ENCODE measurements at places on chromosomes 4 and X. TPM values are rescaled to one million over a fixed set of nuclear protein-coding genes. Genes with fewer than 3 reads are reported as not detected.
A peak's percentile ranks its signal among the peaks of the same experiment; 100 is the strongest.

The CCNB3 gene
- total RNA-seq, result 0.51 TPM

The STPG2 gene
- under 0.01 TPM for total RNA-seq

The PCSK1N gene
- total RNA-seq, result 0.17 TPM

DNA sequence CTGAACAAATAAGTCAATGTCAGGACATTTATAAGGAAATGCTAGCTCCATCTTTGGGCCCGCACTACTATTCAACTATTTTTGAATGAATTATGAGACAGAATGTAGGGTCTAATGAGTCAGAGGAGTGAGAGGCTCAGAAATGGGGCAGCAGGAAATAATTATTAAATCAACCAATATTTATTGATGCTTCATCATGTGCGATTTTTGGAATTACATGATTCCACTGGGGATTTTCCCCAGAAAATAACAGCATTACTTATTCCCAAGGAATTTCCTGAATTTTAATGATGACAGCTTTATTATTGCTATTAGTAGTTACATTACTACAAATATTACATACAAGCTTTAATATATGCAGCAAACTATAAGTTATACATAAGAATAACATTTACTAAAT is 49.3 kb upstream of the PHF8 start:
- no peak overlapping the region for H3K4me3 ChIP-seq
- no peaks in the 10 kb centered on the region for H3K36me3 ChIP-seq
- no peaks in the 10 kb centered on the region for H3K4me1 ChIP-seq
- no peak for DNase-seq
- no peaks in the 10 kb centered on the region for H3K27me3 ChIP-seq

DNA sequence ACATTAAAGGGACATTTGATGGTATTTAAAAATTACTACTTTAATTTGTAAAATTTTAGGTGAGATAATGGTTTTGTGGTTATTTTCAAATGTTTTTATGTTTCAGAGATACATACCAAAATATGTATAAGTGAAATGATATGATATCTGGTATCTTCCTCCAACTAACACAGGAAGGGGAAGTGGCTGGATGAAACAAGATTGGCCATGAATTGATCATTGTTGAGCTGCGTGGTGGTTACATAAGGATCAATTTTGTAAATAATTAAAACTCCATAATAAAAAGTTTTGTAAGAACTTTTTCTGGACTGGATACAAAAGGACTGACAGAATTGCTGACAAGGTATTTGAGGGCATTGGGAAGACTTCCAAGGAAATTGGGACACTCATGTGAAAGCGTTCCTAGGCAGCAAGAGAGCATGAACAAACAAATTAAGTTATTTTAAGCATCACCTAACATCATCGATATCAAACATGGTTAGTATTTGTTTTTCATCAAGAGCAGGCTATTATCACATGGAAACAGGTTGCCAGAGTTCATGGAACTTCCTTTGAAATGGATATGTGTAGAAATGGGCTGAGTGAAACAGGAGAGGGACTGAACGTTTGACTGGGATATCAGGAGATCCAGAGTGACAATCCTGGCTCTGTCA is 4.4 kb upstream of the PGM2 start:
- H3K27ac ChIP-seq, result no peak overlapping the region
- no peak overlapping the region for H3K4me3 ChIP-seq
- no peak for DNase-seq
- H3K27me3 ChIP-seq, result no peaks in the 10 kb centered on the region
- no peaks in the 10 kb centered on the region for H3K36me3 ChIP-seq
- no peaks in the 10 kb centered on the region for H3K4me1 ChIP-seq

GRCh38 chrX:34528081-34528480 is 129.0 kb downstream of the TMEM47 start:
- H3K4me1 ChIP-seq, result no peaks in the 10 kb centered on the region
- no peak overlapping the region for H3K27ac ChIP-seq
- no peaks in the 10 kb centered on the region for H3K36me3 ChIP-seq

GRCh38 chr4:45043911-45044310 is 317.6 kb upstream of the GNPDA2 start:
- no peaks in the 10 kb centered on the region for H3K27me3 ChIP-seq
- H3K27ac ChIP-seq, result no peak overlapping the region
- no peaks in the 10 kb centered on the region for H3K36me3 ChIP-seq
- H3K4me1 ChIP-seq, result no peaks in the 10 kb centered on the region

- DNase-seq, result no peak
- H3K27ac ChIP-seq, result no peak overlapping the region
- H3K27me3 ChIP-seq, result no peaks in the 10 kb centered on the region
- H3K4me3 ChIP-seq, result no peak overlapping the region
- H3K4me1 ChIP-seq, result no peaks in the 10 kb centered on the region
These were observed 3.2 kb upstream of the TLR10 start for GRCh38 chr4:38785901-38786402.

- no peak overlapping the region for H3K27ac ChIP-seq
- H3K36me3 ChIP-seq, result no peaks in the 10 kb centered on the region
- no peaks in the 10 kb centered on the region for H3K4me1 ChIP-seq
- no peak for DNase-seq
- no peak overlapping the region for H3K4me3 ChIP-seq
- no peaks in the 10 kb centered on the region for H3K27me3 ChIP-seq
These were observed 295.3 kb downstream of the PDGFC start for GRCh38 chr4:156676116-156676851.

GRCh38 chr4:1449833-1450741 is 43.8 kb upstream of the NKX1-1 start:
- no peaks in the 10 kb centered on the region for H3K36me3 ChIP-seq
- no peak for DNase-seq
- no peak overlapping the region for H3K27ac ChIP-seq
- no peaks in the 10 kb centered on the region for H3K27me3 ChIP-seq
- no peaks in the 10 kb centered on the region for H3K4me1 ChIP-seq

DNA sequence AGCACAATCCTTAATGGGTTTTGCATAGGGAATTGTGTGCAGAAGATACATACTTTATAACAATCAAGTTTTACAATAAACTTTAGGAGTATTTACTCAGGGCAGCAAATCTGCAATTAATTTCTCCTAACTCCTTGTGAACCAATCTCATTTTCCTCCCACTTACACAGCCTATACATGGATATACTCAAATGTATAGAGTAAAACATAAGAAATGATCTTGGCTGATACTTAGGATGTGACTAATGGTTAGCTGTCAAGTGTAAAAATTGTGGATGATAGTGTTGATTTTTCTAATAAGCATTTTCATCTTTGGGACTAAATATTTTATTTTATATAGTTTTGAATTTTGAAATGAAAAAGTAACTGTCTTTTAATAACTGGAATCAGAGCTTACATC is 759.6 kb downstream of the GRID2 start:
- H3K36me3 ChIP-seq, result no peaks in the 10 kb centered on the region
- no peaks in the 10 kb centered on the region for H3K4me1 ChIP-seq
- no peak for DNase-seq
- no peak overlapping the region for H3K4me3 ChIP-seq
- H3K27me3 ChIP-seq, result no peaks in the 10 kb centered on the region

DNA sequence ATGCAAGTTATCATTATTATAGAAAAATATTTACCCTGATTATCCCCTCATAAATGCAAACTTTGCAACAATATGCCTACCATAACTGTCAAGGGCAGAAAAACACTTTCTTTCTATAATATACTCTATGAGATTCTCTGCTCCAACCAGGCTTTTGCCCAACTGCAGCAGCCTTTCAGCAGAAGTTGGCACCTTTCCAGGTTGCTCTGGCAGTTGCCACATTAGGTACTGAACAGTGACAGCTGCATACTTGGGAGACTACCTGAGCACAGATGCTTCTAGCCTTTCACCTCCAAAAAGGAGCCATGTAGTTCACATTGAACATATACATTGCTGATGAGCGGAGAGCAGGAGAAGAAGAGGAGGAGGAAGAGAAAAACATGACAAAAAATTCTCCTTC is 69.5 kb upstream of the BRWD3 start:
- H3K4me3 ChIP-seq, result no peak overlapping the region
- no peak overlapping the region for H3K27ac ChIP-seq
- H3K36me3 ChIP-seq, result no peaks in the 10 kb centered on the region
- no peak for DNase-seq

DNA sequence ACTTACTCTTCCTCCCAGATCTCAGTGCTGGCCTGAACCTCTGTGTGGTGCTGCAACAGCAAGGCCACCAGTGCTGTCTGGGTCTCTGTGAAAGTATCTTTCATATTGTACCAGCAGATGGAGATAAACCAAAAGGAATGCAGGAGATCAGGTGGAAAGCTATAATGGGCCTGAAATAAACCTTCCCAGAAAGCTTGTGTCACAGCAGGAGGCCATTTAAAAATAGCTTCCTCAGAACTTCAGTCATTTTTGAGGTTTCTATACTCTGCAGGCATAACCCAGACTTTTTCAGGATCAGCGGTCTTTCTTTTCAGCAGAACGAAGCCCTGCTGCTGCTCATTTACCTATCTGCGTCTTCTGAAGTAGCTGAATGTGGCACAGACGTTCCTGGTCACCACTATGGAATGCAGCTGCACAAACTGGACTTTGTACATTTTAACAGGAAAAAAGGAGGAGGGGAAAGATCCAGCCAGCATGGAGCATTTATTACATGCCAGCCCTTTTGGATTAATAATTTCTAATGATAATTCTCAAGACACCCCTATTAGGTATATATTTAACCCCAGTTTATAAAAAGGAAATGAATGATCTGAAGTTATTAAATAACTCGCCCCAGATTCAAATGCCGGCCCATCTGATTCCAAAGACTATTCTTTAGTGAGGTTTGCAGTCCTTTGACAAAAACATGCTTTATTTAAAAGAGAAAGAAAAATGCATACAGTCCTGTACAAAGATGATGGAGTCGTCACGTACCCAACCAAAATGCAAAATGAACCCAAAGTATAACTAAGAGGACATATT is 119.7 kb downstream of the NFKB1 start:
- H3K27ac ChIP-seq, result peak overlapping the region; percentile 15
- H3K4me3 ChIP-seq, result no peak overlapping the region
- peaks cover 1% of the 10 kb centered on the region for H3K36me3 ChIP-seq

DNA sequence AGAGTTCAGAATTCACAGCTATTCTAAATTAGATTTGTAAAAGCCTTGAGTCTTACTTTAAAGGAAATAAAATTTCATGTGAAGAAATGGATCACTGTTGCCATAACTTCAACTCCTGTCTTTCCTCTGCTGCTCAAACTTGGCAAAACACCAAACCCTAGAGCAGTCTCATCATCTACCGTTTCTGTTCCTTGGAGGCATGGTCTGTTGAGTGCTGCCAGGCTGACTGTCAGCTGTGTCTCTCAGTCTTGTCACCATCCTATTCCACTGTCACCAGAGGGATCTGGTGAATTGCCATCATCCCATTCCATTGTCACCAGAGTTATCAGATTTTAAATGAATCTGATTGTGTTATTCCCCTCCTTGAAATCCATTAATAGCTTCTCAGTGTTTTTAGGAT is 55.6 kb downstream of the STIM2 start:
- H3K36me3 ChIP-seq, result no peaks in the 10 kb centered on the region
- no peaks in the 10 kb centered on the region for H3K4me1 ChIP-seq
- no peak overlapping the region for H3K27ac ChIP-seq
